ENCODE measurements at places on chromosomes 11 and 22.

GRCh38 chr11:512761-513595 is 5.9 kb upstream of the RNH1 start:
- no peak for DNase-seq

- no peak for DNase-seq
Measured at GRCh38 chr11:40642284-40642683, 817.2 kb downstream of the LRRC4C start.

DNA sequence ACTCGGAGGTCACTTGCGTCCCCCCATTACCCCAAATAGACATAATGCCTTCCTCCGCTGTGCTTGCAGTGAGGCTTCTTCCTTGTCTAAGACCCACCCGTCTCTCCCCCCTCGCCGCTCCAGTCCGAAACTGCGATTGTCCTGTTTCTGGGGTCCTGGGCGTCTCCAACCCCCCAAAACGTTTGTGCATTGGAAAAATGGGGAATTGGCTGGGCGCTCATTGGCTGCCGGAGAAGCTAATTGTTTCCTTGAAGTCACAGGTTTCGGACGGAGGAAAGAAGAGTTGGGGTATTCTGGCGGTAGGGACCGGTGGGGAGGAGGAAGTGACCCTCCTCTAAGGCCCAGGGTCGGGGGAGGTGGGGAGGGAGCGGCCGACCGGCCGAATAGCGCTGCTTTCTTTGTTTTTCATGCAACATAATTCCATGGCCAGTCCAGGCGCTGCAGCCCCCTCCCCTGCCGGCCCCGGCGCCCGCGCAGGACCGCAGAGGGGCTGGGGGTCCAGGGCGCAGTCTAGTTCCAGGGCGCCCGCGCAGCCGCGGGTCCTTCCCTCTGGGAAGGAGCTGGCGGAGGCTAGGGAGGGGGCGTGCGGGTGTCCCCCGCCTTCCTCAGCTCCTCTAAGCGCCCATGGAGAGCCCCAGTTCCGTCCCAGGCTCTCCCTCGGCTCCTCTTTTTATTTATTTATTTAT is 12.7 kb upstream of the CPT1A start:
- DNase-seq: no peak

DNA sequence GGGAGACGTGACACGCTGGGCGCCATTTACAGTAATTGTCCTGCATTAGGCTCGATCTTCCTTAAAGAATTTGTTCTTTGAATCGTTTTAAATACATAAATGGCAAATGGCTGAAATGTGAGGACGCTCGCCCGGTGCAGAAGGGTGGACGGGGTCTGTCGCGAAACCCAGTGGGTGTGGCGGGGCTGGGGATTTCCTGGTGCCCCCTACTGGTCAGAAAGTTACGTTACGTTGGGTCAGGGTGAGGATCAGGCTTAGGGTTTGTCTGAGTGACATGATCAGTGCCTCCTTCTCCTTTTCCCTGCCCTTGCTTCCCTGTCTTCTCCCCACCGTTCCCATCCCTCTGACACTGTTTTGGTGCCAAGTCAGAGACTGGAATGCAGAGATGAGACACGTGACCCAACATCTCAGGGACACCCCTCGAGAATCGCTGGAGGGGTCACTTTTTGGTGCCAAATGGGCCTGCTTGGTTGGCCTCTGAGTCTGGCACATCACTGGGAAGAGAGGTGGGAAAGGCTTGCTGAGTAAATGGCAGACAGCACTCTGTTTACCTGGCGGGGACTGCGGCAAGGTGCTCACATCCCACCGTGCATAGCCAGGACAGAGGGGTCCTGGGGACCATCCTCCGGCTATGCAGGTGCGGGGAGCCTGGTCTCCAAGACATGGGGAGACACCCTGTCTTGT is 1107.6 kb downstream of the BRD1 start:
- no peak for DNase-seq

DNA sequence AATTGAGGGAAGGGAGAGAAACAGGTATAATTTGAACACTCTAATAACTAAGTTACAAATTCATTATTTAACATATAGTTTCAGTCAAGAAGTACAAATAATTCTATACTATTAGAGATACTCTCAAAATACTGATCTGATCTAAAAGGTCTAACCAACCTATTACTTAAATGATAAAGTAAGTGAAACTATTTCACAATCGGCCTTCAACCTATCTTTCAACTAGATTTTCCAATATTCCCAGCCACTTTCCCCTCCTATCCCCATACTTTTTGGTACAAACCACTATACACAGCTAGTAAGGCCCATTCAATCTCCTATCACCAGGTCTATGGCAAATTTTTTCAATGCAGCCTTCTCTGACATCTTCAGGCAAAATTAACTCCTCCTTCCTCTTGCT is 106.7 kb downstream of the SIK3 start:
- no peak for DNase-seq

DNA sequence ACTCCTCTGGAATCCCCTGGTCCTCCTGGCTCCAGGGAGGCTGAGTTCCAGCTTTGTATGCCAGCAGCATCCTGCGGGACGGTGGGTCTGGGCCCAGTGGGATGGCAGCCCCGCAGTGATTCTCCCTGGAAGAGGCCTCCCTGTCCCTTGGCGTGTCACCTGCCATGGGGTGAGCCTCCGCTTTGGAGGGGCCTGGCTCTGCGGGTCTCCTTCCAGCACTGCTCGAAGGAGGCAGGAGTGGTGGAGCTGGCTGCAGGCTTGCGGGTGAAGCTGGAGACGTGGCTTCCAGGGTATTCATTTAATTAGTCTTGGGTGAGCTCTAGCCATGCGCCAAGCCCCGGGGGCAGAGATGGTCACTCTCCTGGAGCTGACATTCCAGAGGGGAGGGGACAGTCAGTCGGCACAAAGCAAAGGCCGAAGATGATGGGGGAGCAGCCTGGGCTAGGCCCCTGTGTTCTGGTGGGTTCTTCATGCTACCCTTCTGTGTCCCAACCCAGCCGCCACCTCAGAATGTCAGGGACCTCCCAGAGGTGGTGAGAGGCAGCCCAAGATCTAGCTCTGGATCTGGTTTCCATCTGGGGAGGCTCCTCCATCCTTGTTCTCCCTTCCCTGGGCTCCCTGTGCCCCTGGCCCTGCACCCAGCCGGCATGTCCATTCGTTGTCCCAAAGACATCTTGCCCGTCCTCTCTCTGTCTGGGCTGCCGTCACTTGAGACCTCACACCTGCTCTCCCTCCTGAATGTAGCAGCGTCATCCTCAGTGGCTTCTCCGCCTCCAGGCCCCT is 1332.5 kb downstream of the BRD1 start:
- no peak for DNase-seq

DNA sequence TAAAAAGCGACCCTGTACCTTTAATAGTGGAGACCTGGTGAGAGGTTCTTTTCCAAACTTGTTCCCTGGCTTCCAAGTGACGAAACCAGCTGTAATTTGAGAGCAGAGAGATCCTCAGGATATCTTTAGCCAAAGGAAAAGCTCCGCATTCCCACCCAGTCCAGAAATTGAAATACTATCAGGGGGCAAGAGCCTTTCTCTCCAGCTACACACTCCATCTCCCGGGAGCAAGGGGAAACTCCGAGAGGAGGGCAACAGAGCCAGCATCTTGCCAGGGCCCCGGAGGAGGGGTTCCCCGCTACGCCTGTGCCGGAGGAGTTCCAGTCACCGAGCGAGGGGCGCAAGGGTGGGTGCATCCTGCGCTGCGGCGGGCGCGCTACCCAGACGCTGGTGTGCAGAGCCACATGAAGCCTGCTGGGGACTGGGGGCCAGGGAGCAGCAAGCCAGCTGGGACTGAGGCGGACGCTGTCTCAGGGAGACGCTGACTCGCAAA is at the start of gene FIBIN:
TSS of gene FIBIN (plus strand) at position 148 of the 493 bp plus-strand sequence. CDS start 415 bp downstream, outside the sequence.
- DNase-seq: peak; percentile 83

DNA sequence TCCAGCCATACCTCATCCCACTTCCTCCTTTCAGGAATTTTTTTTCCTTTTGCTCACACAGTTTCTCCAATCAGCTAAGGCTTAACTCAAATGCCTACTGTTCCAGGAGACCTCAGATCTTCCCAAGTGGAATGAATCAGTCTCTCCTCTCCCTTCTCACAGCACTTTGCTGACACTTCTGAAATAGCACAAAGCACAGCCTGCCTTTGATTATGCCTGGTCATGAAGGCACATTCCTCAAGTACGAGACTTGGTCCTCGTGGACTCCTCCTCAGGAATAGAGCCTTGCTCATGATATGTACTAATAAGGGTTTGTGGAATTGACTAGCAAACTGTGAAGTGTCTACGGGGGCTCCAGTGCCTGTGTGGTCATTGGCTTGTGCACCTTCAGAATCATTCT is 176.7 kb upstream of the TENM4 start:
- DNase-seq: no peak

DNA sequence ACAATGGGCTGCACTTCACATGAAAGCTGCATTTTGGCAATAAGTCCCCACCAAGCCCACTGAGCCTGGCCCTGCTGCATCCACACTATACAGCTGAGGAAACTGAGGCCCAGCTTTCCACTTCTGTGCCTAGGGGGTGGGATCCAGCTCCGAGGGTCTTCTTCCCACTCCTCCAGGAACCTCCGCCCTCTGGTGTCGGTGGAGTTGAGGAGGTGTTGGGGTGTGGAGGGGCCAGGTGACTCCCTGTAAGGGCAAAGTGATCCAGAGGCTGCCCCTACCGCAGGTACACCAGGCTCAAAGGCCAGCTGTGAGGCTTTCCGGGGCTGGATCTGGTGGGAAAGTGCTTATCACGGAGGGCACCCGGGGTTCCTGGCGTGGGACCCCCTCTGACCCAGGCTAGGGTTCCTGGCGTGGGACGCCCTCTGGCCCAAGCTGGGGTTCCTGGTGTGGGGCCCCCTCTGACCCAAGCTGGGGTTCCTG is 125.0 kb downstream of the KCNQ1 start:
- no peak for DNase-seq

GRCh38 chr11:121420398-121420797 is 31.7 kb upstream of the SORL1 start:
- no peak for DNase-seq

DNA sequence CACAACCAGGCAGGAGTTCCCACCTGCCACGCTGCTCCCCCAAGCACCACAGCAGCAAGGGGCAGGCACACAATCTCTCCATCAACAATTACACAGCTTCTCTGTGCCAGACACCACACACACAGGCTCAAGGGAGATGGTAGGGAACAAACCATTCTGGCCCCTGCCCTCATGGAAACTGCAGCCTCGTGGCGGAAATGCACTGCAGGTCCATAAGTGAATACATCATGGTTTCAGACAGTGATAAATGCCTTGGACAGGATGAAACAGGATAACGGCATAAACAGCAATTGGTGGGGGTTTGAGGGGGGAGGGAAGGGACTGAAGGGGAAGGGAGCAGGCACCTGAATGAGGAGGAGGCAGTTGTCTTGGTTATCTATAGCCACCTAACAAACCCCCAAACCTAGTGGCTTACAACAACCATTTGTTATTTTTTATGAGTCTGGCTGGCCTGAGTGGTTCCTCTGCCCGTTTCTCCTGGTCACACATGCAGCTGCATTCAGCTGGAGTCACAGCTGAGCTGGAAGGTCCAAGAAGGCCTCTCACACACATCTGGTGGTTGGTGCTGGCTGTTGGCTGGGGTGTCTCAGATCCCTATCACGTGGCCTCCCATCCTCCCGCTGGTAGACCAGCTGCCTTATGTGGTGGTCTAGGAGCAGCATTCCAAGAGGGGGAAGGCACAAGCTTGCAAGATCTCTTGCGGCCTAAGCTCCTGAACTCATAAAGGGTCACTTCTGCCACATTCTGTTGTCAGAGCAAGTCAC is 15.0 kb upstream of the YWHAH start:
- DNase-seq: peak; percentile 74

- no peak for DNase-seq
Measured at GRCh38 chr11:107792049-107792443, 66.5 kb downstream of the SLC35F2 start.

GRCh38 chr11:59728154-59728553 is 14.5 kb upstream of the OR10V1 start:
- no peak for DNase-seq

- no peak for DNase-seq
Measured at GRCh38 chr22:20948450-20948849, 18.6 kb upstream of the AIFM3 start.

GRCh38 chr11:118607401-118608359 is at the start of gene PHLDB1:
PHLDB1 (plus strand) TSS chr11:118607615; CDS start chr11:118613837, 6,222 bp downstream.
- peak; percentile 84 for DNase-seq

DNA sequence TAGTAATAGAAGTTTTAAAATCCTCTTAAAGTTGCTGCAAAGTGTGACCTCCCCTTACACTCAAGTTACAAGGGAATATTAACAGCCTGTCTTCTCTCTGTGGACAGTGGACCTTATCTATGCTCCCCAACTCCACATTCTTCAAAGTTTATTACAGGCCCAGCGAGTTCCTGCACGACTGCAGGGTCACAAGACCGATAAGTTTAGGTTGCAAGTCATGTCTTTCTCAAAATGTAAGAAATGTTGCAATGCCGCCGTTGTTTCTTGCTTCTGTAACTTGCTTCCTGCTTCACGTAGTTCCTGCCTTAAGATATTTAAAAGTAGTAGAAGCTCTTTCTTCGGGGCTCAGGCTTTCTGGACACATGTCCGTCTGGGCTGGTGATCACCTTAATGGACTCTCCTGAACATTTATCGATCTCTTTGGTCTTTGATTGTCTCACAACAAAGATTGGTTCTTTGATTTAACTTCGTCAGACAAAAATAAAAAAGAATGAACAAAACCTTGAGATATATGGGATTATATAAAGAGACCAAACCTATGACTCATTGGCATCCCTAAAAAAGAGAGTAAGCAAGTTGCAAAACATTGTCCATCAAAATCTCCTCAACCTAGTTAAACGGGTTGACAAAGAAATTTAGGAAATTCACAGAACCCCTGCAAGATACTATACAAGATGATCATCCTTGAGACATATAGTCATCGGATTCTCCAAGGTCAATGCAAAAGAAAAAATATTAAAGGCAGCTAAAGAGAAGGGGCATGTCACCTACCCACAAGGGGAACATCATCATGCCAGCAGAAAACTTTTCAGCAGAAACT is 45.4 kb upstream of the GLYAT start:
- no peak for DNase-seq

GRCh38 chr11:108881131-108881530 is 216.3 kb downstream of the DDX10 start:
- no peak for DNase-seq

DNA sequence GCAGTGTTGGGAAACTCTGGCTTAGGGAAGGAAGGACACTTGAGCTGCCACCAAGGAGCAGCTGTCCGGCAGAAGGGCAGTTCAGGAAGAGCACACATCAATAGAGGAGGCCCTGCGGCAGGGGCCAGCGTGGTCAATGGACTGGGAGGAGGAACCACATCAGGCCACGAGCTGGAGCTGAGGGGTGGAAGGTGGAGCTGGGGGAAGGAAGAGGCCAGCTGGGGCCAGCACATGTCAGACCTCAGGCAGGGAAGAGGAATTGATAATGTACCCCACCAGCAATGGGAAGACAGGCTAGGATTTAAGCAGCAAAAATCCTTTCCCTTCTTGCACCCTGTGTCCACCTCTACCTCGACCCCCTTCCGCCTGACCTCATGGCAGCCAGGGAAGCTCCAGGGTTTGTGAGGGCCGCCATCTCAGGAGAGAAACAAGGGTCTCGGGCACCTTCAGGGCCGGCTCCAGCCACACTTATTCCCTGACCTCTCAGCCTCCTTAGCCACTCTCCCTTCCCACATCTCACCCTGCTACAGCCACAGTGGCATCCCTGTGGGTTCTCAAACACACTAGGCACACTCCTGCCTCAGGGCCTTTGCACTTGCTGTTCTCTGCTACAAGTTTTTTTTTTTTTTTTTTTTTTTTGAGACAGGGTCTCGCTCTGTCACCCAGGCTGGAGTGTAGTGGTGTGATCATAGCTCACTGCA is 157.8 kb upstream of the GRK3 start:
- DNase-seq: no peak
